NCI-H2171 (cell line): ENCODE measurements at places on chromosomes 3 and 15.
A peak's percentile ranks its signal among the peaks of the same experiment; 100 is the strongest.

GRCh38 chr3:152245498-152246170, 23.1 kb upstream of the MBNL1 start:
- no peak for DNase-seq

- DNase-seq: no peak
These were observed 170.0 kb downstream of the TMEM108 start for GRCh38 chr3:133208184-133208583.

GRCh38 chr15:70156671-70157271, 59.1 kb upstream of the TLE3 start:
- DNase-seq: no peak

DNA sequence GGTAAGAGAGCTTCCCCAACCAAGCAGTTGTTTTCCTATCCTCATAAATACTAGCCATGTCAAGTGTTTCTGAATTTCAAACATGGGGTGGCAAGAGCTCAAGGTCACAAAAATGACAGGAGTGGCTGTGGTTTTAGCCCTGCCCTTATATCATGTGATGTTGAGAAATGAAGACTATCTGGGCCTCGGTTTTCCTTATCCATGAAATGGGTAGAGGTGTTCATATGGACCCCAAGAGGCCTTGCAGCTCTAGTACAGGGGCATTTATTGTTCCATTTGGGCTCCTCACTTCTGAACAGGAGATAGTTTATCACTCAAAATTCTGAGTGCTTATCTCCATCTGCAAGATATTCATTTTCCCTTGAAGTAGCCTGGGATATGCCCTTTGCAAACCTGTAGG, 35.8 kb downstream of the LMCD1 start:
- no peak for DNase-seq

DNA sequence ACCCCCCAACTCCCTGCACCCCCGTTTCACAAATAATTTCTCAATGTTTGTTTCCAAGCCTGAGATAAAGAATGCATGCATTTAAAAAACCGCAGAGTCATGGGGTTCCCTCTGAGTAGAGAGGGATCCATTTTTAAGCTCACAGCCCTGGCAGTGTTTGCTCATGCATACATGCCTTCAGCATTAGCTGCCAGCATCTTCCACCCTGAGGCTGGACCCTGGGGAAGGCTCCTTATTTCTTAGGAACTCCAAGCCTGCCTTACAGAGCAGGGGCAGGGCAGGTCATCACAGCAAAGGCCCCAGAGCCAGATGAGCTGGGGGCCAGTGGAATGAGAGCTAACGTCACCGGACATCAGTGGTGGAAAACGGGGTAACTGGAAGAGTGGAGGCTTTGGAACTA, 31.3 kb downstream of the TLE3 start:
- DNase-seq: no peak

- no peak for DNase-seq
These were observed 115.4 kb downstream of the IGF2BP2 start for GRCh38 chr3:185709251-185709955.

DNA sequence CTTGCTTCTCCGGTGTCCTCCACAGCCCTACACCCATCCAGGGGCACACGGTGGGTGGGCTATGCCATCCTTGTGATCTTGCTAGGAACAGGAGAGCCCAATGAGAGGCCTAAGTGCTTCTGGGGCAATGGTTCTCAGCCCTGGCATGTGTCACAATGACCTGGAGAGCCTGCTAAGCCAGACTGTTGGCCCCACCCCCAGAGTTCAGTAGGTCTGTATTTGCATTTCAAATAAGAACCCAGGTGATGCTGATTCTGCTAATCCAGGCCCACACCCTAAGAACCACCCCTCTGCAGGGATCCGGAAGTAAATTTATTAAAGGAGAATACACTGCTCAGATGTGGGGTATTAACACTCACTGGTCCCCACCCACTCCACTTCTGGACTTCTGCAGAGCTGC, 57.9 kb downstream of the RORA start:
- DNase-seq: no peak

DNA sequence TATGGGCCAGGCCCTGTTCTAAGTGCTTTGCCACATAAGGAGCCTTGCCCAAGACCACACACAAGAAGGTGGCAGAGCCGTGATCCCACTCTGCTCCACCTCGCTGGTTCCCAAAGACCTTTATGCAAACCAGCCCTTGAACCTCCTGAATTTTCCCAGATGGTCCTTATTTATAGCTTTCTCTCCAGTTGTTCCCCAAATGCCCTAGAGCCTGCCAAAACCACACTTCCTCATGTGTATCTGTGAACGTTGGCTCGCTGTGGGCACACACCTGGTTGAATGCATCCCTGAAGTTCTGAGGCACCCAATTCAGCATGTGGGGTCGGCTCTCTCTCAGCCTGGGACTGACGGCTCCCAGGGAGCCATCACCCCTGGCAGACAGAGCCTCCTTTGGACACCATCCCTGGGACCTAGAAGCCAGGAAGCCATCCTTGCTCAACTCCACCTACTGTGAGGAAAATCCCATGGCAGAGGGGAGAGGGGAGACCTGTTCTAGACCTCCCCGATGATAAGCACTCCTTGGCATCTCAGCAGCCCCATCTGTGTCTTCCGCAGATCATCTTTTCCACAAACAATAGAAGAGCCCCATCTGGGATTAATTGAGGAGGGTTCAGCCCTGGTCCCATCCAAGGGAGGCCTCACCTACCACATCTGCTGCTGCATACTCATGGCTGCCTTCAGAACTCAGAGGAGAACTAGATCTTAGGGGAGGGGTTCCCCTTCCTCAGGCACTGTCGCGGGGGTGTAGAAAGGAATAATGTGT, 42.3 kb upstream of the LIMD1 start:
- DNase-seq: no peak

- peak; percentile 47 for DNase-seq
These were observed 25.0 kb upstream of the GPR171 start for GRCh38 chr3:151227807-151228665.

GRCh38 chr3:141275032-141275422, 43.4 kb downstream of the PXYLP1 start:
- DNase-seq: no peak
